ENCODE measurements at places on chromosomes 1 and 21. TPM values are rescaled to one million over a fixed set of nuclear protein-coding genes. Genes with fewer than 3 reads are reported as not detected.

DNA sequence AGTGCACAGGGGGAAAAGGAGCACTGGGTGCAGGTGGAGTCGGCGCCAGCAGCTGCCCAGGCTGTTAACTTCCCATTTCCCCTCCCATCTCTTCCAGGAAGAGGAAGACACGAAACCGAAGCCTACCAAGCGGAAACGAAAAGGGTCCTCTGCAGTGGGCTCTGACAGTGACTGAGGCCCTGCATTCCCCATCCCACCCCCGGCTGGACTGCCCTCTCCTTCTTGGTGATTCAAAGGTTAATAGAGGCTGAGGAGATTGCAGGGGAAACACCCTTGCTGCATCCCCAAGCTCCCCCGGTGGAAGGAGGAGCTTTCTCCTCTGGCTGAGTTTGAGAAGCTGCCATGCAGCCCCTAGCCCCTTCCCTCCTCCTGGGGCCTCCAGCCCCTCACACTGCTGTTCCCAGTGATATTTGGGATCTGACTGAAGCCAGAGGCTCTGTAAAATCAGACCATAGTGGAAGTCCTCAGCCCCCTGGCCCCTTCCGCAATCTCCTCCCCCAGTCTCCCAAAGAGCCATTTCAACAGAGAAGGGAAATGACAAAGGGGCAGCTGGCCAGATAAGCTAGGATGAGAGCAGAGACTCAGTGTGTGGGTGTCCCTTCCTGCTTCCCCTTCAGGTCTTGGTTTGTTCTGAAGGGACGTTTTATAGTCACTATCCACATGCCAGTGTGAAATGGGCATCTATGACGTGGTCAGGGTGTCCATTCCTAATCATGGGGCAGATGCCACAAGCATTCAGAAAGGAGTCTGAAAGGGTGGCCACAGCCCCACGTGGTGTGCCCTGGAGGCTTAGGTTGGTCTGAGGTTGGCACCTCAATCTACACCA, 1.9 kb upstream of the SLC27A3 start:
- H3K27me3 ChIP-seq, result no peaks in the 10 kb centered on the region
- H3K27ac ChIP-seq, result peak overlapping the region; percentile 12
- DNase-seq, result no peak
- peak overlapping the region; percentile 48 for H3K4me3 ChIP-seq

CAPZB gene
- 329 TPM for total RNA-seq

DNA sequence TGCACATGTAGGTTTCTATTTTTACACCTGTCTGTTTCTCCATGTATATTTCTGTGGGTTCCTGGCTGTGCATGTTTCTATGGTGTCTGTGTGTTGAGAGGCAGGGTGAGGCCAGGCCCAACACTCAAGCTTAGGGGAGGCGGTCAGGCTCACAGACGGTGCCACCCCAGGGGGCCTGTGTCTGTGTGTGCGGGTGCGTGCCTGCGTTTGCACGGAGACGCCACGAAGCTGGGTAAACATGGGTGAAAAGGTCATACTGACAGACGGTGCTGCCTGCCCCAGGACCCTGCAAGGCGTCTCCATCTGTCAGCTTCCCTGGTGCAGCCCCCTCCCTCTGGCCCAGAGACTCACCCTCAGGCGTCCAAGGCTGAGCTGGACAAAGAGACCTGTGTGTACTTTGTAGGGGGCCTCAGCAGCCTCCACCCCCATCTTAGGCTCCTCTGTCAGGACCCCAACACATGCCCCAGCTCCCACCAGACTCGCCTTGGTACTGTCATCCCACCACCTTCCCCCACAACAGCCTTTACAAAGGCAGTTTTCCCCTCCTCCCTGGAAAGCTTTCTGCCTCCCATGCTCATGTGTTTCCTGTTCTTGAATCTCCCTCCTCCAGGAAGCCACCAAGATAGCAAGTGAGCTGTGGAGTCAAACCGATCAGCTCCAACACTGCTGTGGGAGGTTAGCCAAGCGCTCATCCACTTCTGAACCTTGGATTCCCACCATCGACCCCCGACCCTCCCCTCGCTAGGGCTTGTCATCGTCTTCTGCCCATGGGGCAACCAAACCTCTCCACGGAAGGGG, 34.1 kb downstream of the PTPRF start:
- H3K36me3 ChIP-seq, result no peaks in the 10 kb centered on the region
- peak overlapping the region; percentile 62 for H3K4me3 ChIP-seq
- no peak overlapping the region for H3K27ac ChIP-seq
- DNase-seq, result no peak
- H3K4me1 ChIP-seq, result peaks cover 4% of the 10 kb centered on the region
- no peaks in the 10 kb centered on the region for H3K27me3 ChIP-seq

DNA sequence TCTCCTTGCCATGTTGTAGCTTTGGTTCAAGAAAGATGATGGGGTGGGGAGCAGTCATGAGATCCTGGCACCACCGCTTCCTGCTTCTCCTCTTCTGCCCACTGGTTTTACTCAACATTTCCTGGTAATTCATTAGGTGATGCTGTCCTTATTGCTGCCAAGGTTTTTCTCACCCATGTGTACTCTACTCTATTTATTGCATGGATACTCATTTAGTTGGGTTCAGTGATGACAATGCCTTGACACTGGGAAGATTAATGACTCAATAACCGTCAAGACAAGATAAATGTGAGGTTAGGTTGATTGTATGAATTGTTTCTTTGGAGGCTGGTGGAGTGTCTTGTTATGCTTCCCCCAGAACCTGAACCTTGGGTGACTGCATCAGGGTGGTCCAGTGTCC, 484.2 kb downstream of the SIPA1L2 start:
- peaks cover 3% of the 10 kb centered on the region for H3K27me3 ChIP-seq
- no peaks in the 10 kb centered on the region for H3K36me3 ChIP-seq
- no peak for DNase-seq
- no peaks in the 10 kb centered on the region for H3K4me1 ChIP-seq
- H3K4me3 ChIP-seq, result no peak overlapping the region
- no peak overlapping the region for H3K27ac ChIP-seq

DNA sequence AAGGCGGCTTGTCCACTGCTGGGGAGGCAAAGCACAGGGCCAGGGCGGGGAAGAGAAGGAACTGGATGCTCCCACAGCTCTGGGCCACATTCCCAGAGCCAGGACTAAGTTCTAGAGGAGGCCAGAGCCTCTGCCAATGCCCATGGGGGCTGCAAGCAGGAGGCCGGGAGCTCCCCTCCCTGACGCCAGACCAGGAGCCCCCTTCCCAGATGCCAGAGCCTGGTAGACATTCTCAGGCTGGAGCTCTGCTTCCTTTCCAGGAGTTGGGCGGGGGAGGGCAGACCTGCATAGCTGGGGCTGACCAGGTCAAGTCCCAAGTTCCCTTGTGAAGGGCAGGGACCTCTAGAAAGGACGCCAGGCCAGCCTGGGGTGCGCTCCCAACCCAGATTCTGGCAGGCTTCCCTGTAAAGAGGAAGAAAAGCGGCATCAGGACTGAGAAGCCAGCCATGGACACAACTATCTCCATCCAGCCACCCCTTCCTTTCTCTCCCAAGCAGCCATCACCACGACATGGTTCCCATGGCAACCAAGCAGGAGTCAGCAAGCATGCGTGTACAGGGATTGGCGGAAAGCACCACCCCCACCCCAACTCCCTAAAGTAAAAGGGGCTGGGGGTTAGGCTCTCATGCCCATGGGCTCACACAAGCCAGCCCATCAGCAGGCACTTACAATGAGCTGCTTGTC, 13.4 kb downstream of the KIF21B start:
- no peak overlapping the region for H3K4me3 ChIP-seq
- H3K27me3 ChIP-seq, result no peaks in the 10 kb centered on the region
- H3K27ac ChIP-seq, result no peak overlapping the region
- peaks cover 7% of the 10 kb centered on the region for H3K36me3 ChIP-seq
- peaks cover 37% of the 10 kb centered on the region for H3K4me1 ChIP-seq
- no peak for DNase-seq

DNA sequence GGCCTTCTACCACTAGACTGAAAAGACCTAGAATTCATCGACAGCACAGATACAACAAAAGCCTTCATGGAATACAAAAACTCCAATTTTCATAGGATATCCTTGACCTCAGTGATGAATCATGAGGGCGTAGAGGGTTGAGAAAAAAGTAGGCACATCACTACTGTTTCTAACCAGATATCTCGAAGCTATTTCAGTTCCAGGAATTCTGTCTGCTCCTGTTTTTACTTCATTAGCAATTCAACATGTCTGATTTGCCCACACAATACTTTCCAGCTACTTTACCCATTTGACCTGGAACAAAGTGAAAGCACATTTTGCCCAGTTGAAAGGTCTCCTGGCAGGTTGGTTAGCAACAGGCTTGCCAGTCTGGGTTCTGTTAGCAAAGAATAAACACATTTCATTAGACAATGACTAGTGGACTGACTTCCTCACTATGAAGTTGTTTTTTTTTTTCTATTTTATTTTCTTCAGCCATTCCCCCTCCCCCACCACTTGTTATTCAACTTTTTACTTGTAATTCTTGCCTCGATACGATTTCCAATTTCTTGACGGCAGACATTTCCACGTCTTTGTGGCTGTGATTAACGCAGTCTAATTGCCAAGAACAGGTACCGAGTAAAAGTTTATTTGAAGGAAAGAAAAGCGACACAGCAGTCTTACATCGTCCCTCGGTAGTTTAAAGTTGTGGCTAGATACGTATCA, 4.0 kb upstream of the ZBTB18 start:
- H3K27me3 ChIP-seq, result peaks cover 58% of the 10 kb centered on the region
- DNase-seq, result no peak
- no peaks in the 10 kb centered on the region for H3K36me3 ChIP-seq
- H3K27ac ChIP-seq, result peak overlapping the region; percentile 91
- peaks cover 25% of the 10 kb centered on the region for H3K4me1 ChIP-seq

DNA sequence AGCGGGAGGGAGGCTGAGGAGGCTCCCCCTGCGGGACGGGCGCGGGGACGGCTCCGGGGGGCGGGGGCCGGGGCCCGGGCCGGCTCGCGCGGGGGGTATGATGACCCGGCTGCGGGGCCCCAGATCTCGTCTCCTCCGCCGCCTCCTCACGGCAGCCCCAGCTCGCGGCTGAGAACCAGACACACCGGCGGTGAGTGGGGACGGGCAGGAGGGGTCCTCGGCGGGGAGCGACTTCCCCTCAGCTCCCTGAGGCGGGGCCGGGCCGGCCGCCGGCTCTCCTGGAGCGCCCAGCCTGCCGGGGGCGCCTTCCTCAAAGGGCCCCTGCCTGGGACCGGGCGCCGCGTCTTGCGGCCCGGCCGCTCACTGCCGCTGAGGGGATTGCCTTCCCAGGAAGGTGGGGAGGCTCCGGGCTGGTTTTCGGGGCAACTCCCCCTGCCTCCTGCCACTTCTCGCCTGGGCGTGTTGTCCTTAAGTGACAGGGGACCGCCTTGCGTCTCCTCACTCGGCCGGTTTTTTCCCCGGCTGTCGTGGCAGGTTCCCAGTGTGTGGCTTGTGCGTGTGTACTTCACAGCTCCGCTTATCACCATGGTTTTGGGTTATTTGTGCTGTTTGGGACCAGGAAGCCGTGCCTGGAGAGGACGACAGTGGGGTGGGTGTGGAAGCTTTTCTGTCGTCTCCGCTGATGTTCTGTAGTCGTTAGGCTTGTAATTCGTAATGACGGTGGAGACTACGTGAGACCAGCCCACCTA, 800 bp downstream of the HIPK1 start:
- peak overlapping the region; percentile 99 for H3K27ac ChIP-seq
- no peaks in the 10 kb centered on the region for H3K27me3 ChIP-seq
- peak; percentile 62 for DNase-seq
- H3K4me3 ChIP-seq, result peak overlapping the region; percentile 97
- H3K36me3 ChIP-seq, result peaks cover 24% of the 10 kb centered on the region

GRCh38 chr1:101101360-101101759, 75.8 kb upstream of the DPH5 start:
- H3K27ac ChIP-seq, result no peak overlapping the region
- H3K4me1 ChIP-seq, result peaks cover 12% of the 10 kb centered on the region
- no peak overlapping the region for H3K4me3 ChIP-seq
- H3K27me3 ChIP-seq, result no peaks in the 10 kb centered on the region

PTPRU gene
- total RNA-seq, result 0.30 TPM

- H3K36me3 ChIP-seq, result no peaks in the 10 kb centered on the region
- peaks cover 1% of the 10 kb centered on the region for H3K4me1 ChIP-seq
- H3K27me3 ChIP-seq, result peaks cover 48% of the 10 kb centered on the region
- H3K27ac ChIP-seq, result no peak overlapping the region
- H3K4me3 ChIP-seq, result no peak overlapping the region
- DNase-seq, result no peak
These were observed 29.5 kb upstream of the REG4 start for GRCh38 chr1:119840745-119841144.

GRCh38 chr1:56881417-56881816, 26.8 kb downstream of the C8A start:
- H3K4me3 ChIP-seq, result no peak overlapping the region
- DNase-seq, result no peak
- no peaks in the 10 kb centered on the region for H3K36me3 ChIP-seq
- no peak overlapping the region for H3K27ac ChIP-seq
- H3K27me3 ChIP-seq, result no peaks in the 10 kb centered on the region

LIPI gene
- not detected for total RNA-seq

DNA sequence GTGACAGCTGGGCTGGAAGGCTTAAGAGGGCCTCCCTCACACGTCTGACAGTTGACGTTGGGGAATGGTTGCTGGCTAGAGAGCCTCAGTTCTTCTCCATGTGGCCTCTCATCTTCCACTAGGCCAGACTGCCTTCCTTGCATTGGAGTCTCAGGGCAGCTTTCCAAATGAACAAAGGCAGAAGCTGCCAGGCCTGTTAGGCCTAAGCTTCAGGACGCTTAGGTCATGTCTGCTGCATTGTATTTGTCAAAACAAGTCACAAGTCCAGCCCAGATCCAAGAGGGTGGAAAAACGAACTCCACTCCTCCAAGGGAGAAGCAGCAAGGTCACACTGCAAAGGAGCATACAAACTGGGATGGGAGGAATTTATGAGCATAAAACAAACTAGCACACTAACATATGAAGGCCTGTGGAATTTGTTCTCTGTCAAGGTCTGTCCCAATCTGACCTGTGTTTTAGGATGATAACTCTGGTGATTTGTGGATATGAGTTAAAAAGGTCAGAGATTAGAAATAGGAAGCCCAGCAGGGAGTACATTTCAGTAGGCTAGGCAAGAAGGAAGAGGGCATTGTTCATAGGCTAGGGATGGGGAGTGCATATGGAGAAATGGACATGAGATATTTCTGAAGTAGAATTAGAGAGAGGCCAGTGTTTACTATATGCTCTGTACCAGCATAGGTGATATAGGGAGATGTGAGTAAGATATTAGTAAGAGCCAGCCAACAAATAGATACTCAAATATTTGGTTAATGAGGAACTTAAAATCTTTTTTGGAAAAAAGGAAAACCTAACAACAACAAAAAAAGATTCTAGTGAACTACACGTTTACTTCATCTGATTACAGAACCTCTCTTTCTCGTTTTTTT, 29.1 kb upstream of the CNN3 start:
- no peak overlapping the region for H3K27ac ChIP-seq
- DNase-seq, result no peak
- no peaks in the 10 kb centered on the region for H3K27me3 ChIP-seq
- H3K36me3 ChIP-seq, result no peaks in the 10 kb centered on the region

TDRD10 gene
- total RNA-seq, result not detected

- peak; percentile 52 for DNase-seq
- no peak overlapping the region for H3K27ac ChIP-seq
- peak overlapping the region; percentile 62 for H3K4me3 ChIP-seq
These were observed 35.1 kb downstream of the PTPRF start for GRCh38 chr1:43565600-43566360.

ZMYM4 gene
- total RNA-seq, result 31.9 TPM

- no peak overlapping the region for H3K4me3 ChIP-seq
- H3K4me1 ChIP-seq, result peaks cover 16% of the 10 kb centered on the region
- H3K27ac ChIP-seq, result no peak overlapping the region
- H3K36me3 ChIP-seq, result peaks cover 27% of the 10 kb centered on the region
- no peak for DNase-seq
These were observed 11.5 kb downstream of the BCAR3 start for GRCh38 chr1:93670141-93670540.

GRCh38 chr1:3350506-3351261, 103.8 kb upstream of the ARHGEF16 start:
- H3K4me1 ChIP-seq, result no peaks in the 10 kb centered on the region
- H3K27ac ChIP-seq, result no peak overlapping the region
- no peaks in the 10 kb centered on the region for H3K36me3 ChIP-seq
- no peaks in the 10 kb centered on the region for H3K27me3 ChIP-seq
- no peak overlapping the region for H3K4me3 ChIP-seq

Data from activated T-helper 2 cell treated with anti-CD3 and anti-CD28 coated beads, Interferon-gamma antibody, Interleukin-2, Interleukin-4, amounts not matched to agents 10 μg/mL and 5 μg/mL and 100 μg/mL, durations not matched to agents 14 hours and 24 hours and 36 hours (primary cell).